ENCODE measurements at places on chromosomes 16 and 17.

- no peak for DNase-seq
Measured at GRCh38 chr16:61617219-61617783, 418.9 kb downstream of the CDH8 start.

DNA sequence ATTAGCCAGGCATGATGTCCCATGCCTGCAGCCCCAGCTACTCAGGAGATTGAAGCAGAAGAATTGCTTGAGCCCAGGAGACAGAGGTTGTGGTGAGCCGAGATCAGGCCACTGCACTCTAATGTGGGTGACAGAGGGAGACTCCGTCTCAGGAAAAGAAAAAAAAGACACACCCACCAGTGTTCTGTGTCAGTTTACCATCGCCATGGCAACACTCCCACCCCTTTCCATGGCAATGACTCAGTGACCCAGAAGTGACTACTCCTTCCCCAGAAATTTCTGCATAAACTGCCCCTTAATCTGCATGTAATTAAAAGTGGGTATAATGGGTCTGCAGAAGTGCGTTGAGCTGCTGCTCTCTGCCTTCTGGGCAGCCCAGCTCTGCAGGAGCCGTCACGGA lies 4.0 kb upstream of the ZC3H18 start:
- no peak for DNase-seq

- no peak for DNase-seq
Measured at GRCh38 chr16:27579087-27579980, 29.4 kb downstream of the KATNIP start.

DNA sequence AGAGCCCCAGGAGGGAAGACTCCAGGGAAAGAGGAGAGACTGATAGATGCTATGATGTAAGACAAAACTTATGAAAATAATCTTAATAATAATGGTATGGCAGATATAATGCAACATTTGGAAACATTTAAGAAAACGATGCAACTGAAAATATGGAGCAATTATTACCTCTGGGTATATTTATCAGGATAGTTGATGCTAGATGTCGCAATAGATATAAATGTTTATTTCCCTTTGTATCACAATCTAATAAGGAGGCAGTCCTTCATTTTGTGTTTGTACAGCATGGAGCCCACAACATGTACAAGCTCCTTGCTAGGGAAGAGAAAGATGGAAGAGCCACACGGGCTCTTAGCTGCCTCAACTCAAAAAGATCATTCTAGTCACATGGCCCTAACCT lies 101.1 kb upstream of the TMEM132E start:
- no peak for DNase-seq

GRCh38 chr17:47286198-47286914 lies 32.7 kb downstream of the ITGB3 start:
- DNase-seq = no peak
